ENCODE measurements at places on chromosomes 6 and 20. TPM values are rescaled to one million over a fixed set of nuclear protein-coding genes. Genes with fewer than 3 reads are reported as not detected.

Gene MPIG6B
- not detected for total RNA-seq

Gene ZNF391
- 4.4 TPM for total RNA-seq

Gene OLIG3
- not detected for total RNA-seq

Gene DCBLD1
- total RNA-seq = 29.0 TPM

Gene FGD2
- 0.10 TPM for total RNA-seq

Gene CD93
- 0.10 TPM for total RNA-seq

Gene KCNK5
- total RNA-seq = 0.77 TPM

Gene OXT
- total RNA-seq = not detected

Gene PKHD1
- not detected for total RNA-seq

Gene FOXA2
- 28.0 TPM for total RNA-seq

Gene GNAS
- 756 TPM for total RNA-seq

Gene TMEM200A
- 0.10 TPM for total RNA-seq

Gene TMEM74B
- total RNA-seq = 1.1 TPM

Gene AVP
- total RNA-seq = not detected

Gene ZNF311
- 0.39 TPM for total RNA-seq

Gene RBM38
- 39.9 TPM for total RNA-seq

Gene ROMO1
- total RNA-seq = 319 TPM

Gene RPP40
- total RNA-seq = 25.9 TPM

Gene FAM83C
- not detected for total RNA-seq

Gene GABBR1
- 11.9 TPM for total RNA-seq

Gene RBM24
- 23.0 TPM for total RNA-seq

Gene DNAH8
- not detected for total RNA-seq
